ENCODE measurements at places on chromosomes 3 and 15. TPM values are rescaled to one million over a fixed set of nuclear protein-coding genes. Genes with fewer than 3 reads are reported as not detected.
A peak's percentile ranks its signal among the peaks of the same experiment; 100 is the strongest.

CLDN16 gene
- total RNA-seq = not detected

SNX22 gene
- 1.1 TPM for total RNA-seq

ATP13A5 gene
- total RNA-seq = not detected

EPHA3 gene
- not detected for total RNA-seq

HRG gene
- not detected for total RNA-seq

PLA2G4E gene
- total RNA-seq = not detected

- no peak for DNase-seq
Observed at GRCh38 chr3:177982034-177982433, 554.2 kb upstream of the KCNMB2 start.

DNA sequence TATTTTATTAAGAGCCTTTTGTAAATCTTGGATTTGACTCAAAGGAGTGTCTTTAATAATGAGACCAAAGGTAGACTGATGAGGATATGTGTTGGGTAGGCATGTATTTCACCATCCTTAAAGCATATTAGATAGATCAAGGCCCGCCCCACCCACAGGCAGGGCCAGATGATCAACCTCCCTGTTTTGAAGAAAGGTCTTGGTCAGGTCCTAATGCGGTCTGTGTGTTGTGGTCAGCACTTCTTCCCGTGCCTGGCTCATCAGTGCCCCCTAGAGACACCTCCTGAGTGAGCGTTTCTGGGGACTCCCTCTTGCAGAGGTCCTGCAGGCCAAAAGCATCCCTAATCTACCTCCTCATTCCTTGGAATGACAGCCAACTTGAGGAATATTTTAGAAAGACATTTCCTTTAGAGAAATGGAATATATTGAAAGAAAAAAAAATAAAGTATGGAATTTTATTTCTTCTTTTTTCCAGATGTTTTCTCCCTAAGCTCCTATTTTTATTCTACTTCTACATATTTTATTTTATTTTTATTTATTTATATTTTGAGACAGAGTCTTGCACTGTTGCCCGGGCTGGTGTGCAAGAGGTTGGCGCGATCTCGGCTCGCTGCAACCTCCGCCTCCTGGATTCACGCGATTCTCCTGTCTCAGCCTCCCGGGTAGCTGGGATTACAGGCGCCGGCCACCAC, 6.0 kb downstream of the TM4SF4 start:
- DNase-seq = peak; percentile 16

- DNase-seq = no peak
Observed at GRCh38 chr3:191809326-191809949, 348.5 kb downstream of the PYDC2 start.

DNA sequence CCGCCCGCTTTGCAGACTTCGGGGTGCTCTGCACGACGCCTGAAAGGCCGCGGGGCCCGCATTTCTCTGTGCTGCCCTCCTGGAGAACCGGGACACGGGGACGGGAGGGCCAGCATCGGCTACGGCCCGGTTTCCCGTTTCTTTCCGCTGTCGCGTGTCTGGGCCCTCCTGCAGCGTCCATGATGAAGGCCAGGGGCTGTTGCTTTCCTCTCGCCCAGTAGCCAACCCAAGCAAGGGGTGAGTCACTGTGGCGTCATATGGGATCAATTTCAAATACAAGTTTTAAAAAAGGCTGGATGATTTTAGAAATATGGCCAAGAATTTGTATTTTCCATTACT, 435 bp downstream of the SLC35G2 start:
- no peak for DNase-seq

GRCh38 chr3:197019535-197019934, 10.1 kb downstream of the MELTF start:
- no peak for DNase-seq

DNA sequence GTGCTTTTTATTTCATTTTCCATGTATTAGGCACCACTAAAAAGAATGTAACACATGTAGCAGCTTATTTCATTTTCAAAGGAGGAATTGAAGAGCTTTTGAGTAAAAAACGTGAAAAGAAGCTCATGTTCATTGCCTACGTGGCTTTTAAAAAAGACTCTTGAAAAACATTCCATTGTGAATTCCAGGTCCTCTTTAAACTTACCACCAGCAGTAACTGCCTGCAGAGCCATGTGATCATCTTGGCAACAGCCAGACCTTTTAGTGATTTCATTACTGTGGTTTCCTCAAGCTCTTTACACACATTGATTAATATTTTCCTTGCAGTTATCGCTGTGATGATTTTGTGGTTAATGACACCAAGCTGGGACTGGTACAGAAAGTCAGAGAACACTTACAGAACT, 43.8 kb upstream of the FBXL22 start:
- no peak for DNase-seq

GRCh38 chr3:101117980-101118379, 124.8 kb upstream of the ABI3BP start:
- no peak for DNase-seq

GRCh38 chr3:136505676-136506075, 246.5 kb downstream of the STAG1 start:
- no peak for DNase-seq

- no peak for DNase-seq
Observed at GRCh38 chr3:141255137-141255845, 23.7 kb downstream of the PXYLP1 start.

GRCh38 chr15:38441130-38441519, 12.8 kb upstream of the FAM98B start:
- DNase-seq = no peak
